ENCODE measurements at places on chromosomes 3 and 15. TPM values are rescaled to one million over a fixed set of nuclear protein-coding genes. Genes with fewer than 3 reads are reported as not detected.

DNA sequence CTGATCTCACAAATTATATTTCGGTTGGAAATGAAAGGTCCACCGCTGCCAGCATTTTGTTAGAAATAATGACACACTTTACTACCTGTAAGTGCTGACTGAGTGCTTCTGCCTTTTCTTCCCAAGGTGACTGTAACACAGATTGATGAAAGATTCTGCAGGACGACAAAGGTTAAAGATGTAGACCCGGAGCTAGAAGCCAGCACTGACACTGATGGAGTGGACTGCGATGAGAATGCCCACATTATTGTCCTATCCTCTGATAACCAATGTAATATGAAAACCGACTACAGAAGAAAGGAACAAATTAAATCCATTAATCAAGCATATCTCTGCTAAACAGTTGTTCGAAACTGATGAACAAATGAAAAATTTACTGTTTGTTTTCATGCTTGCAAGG is 666.5 kb downstream of the GBE1 start:
- DNase-seq = no peak

TLR9 gene
- not detected for total RNA-seq

DNA sequence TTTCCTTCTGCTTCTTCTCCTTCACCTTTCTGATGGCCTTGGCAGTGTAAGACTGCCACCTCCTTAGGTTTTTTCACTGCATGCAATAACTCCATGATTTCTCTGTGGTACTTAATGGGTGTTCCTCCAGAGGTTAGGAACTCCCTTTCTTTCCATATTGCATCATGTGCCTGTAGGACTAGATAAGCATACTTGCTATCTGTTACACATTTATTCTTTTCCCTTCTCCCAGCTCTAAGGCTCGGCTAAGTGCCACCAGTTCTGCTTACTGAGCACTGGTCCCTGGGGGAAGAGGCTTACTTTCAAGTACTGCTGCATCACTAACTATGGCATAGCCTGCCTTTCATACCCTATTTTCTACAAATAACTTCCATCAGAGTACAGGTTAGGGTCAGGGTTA is 351.8 kb downstream of the OTOL1 start:
- no peak for DNase-seq

- no peak for DNase-seq
Observed at GRCh38 chr3:172629470-172629869, 81.4 kb downstream of the NCEH1 start.

ABI3BP gene
- total RNA-seq = 1.3 TPM

GRCh38 chr3:45320986-45321385 is 67.4 kb upstream of the LARS2 start:
- no peak for DNase-seq

DNA sequence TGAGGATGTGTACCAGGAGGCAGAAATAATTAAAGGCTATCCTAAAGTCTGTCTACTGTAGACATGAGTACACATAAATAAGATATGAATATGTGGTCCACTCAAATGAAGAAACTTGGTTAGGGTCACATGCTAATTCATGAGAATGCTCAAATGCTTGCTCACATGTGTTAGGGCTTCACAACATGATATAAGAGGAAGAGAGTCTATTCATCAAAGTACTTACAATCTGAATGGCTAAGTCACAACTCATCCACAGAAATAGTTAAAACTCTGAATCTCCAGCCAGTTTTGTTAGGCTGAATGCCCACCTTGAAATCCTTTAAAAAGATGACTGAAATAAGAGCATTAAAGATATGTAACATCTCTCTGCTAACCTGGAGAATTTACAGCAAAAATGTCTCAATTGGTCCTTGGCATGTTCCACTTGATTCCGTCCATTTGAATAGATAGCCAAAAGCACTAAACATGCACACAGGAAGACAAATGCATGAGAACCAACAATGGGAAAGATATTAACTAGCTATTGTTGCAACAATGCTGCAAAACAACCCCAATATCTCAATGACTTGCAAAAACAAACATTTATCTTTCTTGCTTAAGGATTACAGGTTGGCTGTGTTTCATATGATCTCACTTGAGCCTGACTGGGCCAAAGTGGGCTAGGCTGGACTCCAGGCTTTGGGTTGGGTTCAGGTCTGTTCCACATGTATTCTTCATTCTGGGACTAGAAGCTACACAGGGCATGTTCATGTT is 10.6 kb upstream of the TBC1D5 start:
- no peak for DNase-seq

DNA sequence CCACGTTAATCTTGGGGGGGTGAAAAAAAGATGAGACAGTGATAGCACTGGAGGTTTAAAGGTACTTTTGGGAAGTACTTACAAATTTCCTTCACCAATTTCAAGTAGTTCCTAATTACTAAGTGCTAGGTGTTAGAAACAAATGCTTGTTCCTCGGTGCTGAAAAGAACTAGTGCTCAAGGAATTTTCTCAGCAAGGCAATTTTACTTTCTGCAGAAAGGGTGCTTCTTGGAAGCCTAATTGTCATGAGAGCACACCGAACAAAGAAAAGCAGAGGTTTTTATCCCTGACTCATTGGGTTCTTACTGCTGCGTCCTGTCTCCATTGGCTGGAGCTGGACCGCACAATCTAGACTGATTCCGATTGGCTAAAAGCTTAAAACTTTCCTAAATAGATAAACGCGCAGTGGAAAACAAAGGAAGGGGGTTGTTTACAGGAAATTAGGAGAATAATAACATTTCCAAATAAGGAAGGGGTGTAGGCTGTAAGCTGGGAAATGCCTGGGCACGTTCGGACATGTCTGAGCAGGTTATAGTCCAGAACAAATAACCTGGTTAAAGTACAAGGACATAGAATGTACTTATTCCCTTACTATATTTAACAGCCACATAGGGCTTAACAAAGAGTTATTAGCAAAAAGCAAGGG is 49.6 kb downstream of the CHD2 start:
- no peak for DNase-seq
